ENCODE measurements at places on chromosomes 3 and 15.

GRCh38 chr15:71707230-71708050 is 102.9 kb upstream of the NR2E3 start:
- no peak for DNase-seq

DNA sequence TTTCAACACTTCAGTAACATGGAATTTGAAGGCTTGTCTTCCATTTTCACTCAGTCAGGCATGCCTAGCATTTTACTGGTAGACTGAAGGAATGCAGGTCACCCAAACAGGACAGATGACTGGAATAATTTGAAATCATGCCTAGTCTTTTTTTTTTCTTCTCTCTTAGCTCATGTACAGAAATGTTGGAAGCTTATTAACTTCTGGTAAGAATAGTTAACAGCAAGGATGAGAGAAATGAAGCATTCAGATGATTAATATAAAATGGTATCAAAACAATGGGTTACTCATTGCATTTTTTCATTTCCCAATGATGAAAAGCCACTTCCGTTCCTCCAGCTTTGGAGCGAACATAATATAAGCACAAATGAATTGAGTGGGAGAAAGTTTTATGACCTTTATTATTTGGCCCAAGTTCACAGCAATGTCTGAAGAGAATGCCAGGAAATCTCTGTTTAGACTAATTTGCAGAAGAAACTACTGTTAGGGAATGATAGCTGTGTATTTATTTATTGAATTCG is 431.6 kb upstream of the RASGRP1 start:
- no peak for DNase-seq

DNA sequence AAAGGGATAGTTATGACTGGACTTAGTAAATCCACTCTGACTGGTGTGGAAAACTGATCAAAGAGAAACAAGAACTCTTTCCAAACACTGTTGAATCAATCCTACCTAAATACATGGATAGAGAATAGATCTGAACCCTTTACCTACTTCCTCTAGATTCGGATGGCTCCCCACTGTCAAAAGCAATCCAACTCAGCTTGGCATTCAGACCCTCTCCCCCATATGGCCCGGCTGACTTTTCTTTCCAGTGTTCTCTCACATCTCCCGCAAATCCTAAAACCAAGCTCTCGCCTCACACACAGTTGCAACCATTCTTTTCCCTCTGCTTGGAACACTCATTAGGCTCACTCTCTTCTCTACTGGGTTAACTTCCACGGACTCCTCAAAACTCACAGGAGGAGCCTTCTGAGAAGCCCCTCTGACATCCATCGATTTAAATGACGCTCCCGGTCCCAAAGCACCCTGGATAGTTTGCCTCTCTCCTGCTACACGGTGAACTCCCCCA is 639 bp downstream of the SPICE1 start:
- DNase-seq = no peak

DNA sequence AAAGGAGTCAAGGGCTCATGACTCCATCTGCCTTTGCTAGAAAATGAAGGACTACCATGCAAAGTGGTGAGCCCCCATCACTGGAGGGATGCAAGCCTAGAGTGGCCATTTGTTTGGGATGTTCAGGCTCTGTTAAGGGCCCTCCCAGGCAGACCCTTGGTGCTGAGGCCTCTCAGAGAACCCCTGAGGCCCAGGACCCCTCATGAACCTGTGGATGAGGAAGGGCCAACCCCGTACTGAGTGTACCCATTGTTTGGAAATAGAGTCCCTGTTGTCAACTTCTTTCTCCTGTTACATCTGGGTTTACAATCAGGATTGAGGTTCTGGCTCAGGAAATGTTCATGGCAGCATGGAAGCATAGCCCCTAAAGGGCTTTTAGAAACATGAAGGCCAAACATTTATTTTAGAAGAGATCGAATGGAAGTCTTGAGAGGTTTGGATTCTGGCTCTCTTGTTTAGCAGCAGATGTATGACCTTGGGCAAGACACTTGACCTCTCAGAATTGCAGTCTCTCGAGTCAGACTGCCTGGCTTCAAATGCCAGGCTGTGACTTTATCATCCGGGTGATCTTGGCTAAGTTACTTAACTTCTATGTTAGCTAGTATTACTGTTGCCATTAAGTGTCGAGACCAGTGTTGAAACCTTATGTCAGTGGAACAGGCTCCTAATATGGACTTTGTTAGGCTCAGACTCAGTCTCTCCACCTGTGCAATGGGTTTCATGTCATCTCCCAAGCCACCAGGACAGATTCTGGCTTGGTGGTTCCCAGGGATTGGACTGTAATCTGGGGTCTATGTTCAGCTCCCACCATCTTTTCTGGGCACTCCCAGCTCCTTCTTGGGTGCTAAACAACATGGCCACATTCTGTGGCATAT is 12.4 kb downstream of the ITGA11 start:
- DNase-seq = no peak

- no peak for DNase-seq
Measured at GRCh38 chr3:128324911-128325592, 141.6 kb downstream of the DNAJB8 start.

All from stimulated activated CD8-positive, alpha-beta memory T cell treated with anti-CD3 and anti-CD28 coated beads, Interleukin-2, amount 100 ng/mL, for 48 hours (primary cell).